ENCODE measurements at places on chromosomes 7 and 10.

DNA sequence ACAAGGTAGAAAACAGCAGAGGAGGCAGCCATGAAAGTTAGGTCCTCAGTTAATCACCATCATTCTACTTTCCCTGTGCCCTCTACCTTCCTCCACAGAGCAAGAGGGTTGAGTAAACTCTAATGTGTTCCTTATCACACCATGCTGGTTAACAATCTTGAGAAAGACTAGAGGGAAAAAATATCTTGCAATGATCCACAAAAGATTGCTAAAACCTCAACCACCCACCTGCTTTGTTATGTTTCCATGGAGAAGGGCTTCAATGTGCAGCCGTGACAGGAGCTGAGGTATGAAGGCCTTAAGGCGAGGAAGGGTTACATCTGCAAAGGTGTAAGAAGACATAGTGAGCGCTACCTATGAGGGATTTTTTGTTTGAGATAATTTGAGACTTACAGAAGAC, 103.9 kb downstream of the IDE start:
- DNase-seq = no peak

DNA sequence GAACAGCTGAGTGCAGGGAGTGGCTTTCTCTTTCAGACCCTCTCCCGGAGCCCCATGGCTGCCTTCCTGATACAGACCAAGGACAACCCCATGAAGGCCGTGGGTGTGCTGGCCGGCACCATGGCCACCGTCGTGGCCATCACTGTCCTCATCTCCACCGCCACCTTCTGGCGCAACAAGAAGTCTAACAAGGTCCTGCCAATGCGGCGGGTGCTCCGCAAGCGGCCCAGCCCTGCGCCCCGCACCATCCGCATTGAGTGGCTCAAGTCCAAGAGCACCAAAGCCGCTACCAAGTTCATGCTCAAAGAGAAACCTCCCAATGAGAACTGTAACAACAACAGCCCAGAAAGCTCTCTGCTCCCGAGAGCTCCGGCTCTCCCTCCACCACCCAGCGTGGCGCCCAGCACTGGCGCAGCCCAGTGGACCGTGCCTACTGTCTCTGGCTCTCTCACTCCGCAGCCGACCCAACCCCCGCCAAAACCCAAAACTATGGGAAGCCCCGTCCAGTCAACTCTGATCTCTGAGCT, 11.2 kb downstream of the LRIT2 start:
- DNase-seq = no peak

DNA sequence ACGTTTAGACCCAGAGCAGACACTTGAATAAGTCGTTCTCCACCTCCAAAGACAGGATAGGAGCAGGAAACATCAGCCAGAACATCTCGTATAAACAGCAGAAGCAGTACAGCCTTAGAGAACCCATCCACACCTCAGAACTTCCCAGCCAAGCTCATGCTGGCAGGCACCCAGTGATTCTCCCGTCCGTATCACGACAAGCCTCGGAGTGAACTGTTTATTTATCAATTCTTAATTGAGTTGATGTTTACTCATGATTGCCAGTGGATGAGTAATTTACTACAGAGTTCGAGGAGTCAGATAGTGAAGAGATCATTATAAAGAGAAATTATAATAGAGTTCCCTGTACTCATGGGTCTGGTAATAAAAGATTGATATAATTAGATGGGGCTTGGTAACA, 811.5 kb downstream of the LRMDA start:
- no peak for DNase-seq

DNA sequence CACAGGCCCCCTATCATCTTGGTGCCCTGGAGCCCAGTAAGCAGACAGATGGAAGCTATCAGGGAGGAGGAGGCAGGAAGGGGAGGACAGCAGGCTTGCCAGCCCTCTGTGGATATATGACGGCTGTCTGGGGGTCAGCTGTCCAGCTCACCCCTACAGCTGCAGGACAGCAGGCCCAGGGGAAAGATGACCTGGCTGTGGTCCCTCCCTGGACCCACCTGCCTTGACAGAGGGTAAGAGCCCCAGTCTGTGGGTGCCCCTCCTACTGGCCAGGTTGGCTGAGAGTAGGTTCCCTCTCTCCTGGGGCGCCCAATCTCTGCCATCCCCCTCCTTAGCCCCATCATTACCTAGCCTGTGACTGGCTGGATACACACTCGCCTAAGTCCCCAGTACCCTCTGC, 62.5 kb downstream of the C10orf143 start:
- no peak for DNase-seq

DNA sequence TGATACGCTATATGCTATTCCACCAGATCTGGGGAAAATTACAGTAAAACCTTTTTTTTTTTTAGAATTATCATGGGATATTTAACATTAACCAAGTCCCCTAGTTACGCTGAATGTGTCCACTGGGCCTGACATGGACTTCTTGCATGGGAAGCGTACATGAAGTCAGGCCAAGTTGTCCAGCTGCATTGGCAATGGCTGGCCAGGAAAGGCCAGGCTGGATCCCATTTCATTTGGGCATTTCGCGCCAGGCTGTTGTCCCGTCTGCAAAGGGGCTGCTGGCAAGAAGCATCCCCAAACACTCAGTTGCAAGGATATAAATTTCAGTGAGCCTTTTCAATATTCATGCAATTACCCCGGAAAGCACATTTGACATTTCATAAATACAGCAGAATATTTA, 933.3 kb downstream of the GRID1 start:
- DNase-seq = no peak

DNA sequence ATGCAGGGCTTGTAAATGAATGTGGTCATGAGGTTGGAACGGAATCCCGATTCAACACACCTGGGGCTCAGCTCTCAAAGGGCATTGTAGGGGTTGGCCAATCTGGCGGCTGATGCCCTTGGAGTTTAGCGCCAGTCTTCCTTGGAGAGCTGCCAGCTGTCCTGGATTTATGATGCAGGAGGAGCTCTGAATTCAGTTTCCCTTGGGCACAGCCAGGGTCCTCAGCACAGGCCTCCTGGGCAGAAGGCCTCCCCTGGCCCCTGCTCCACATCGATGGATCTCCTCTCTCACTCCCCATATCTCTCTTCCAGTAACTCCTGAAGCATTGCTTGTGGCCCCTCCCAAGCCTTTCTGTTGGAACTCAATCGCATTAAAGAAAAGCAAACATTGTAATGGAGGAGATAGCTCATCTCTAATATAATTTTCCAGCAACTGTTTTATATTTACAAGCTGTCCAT, 985 bp upstream of the CYTH3 start:
- no peak for DNase-seq

DNA sequence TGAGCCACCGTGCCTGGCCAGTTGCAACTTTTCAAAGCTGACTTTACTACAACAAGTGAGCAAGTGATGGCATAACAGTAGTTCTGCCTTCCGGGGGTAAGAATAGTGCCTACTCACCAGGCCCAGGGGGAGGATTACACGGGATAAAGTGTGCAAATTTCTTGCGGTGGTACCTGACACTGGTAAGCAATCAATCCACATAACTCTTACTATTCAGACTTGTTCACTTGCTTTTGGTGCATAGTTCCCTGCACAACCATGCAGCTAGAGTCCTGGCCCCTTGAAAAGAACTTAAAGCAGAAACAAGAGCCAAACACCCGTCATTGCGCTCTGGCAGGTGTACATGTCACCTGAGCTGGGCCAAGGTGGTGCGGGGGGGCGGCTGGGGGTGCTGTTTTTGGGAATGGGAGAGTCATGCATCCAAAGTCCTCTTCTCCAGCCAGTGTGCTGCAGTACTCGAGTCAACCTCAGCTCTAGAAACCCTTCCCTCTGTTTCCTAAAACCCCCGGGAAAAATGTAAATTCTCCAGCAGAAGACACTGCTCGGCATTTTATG, 5.4 kb upstream of the COBL start:
- DNase-seq = no peak

DNA sequence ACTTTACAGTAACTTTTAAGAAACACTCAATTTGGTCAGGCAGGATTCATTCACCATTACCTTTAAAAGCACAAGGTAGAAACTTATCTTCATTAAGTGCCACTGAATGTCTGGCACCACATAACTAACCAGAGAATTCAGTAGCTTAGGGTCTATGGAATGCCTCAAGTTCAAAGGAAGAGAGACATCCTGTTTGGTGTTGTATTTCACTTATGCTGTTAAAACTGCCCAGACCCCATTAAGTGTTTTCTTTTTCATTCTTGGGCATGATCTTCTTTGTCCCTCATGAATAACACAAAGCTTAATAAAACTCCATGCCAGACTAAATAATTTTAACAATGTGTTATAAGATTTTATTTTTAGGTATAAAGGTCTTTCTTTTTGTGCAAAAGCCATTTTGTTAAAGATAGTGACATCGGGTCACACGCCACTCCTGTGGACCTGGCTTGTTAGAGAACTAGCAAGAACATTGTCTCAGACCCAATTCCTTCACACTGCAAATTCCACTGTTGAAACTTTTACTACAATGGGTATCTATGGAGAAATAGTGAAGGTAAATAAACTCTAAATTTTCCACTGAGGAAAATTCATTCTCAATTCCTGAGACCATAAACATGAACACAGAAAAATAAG, 221.0 kb downstream of the TWIST1 start:
- DNase-seq = no peak

GRCh38 chr7:93011351-93012294, 106.2 kb downstream of the SAMD9 start:
- DNase-seq = no peak

GRCh38 chr10:93039721-93040120, 20.9 kb upstream of the CYP26C1 start:
- DNase-seq = no peak

- no peak for DNase-seq
Measured at GRCh38 chr10:8894148-8894547, 839.7 kb downstream of the GATA3 start.

DNA sequence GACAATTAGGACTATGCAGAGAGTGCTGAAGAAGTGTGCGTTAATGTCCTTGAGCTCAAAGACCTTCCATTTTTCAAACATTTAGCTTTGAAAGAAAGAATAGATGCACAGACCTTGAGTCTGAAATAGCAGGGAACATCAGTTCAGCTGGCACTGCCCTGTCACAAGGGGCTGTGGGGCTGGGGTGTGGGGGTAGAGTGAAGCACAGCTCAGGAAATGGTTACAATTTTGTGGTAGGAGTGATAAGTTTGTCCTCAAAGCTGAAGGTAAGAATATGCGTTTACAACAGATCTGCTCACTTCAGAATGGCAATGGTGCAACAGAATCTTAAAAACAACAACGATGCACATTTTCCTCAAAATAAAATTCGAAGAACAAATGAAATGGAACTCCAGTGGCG, 33.6 kb downstream of the SMKR1 start:
- no peak for DNase-seq

- peak; percentile 49 for DNase-seq
Measured at GRCh38 chr10:47384148-47384921, at the start of gene ZNF488. ZNF488 (minus strand) TSS chr10:47384293; CDS start chr10:47368829, 15,464 bp downstream.

DNA sequence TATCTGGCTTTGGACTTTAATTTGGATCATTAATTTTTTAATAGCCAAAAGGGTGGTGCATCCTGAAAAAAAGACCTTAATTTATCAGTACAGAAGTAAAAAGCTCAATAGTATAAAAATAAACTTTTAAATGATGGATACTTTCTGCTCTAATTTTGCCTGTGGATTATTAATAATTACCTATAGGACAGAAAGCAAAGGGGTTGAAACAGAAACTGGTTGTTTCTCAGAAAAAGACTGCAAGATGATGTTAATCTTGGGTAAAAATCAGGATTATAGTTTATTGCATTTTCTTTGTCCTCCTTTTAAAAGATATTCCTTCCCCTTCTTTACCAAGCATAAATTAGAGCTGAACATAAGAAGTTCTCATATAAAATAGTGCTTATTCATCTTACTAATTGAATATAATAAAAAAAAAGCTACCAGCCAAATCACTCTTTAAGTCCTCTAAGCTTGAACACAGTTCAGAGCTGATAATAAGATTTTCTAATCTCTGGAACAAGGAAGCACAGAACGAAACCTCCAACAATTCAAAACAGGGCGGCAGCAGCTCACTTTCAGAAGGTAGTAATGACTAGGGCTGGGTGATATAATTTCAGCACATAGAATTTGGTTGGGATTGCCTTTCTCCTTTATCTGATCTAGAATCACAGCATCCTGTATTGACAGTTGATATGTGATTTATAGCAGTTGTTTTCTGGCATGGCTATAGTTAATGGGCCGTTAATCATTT, 8.1 kb upstream of the GPR85 start:
- DNase-seq = no peak

GRCh38 chr7:41114131-41114530, 588.8 kb downstream of the INHBA start:
- DNase-seq = no peak

- no peak for DNase-seq
Measured at GRCh38 chr7:112515989-112516388, 35.2 kb downstream of the LSMEM1 start.

DNA sequence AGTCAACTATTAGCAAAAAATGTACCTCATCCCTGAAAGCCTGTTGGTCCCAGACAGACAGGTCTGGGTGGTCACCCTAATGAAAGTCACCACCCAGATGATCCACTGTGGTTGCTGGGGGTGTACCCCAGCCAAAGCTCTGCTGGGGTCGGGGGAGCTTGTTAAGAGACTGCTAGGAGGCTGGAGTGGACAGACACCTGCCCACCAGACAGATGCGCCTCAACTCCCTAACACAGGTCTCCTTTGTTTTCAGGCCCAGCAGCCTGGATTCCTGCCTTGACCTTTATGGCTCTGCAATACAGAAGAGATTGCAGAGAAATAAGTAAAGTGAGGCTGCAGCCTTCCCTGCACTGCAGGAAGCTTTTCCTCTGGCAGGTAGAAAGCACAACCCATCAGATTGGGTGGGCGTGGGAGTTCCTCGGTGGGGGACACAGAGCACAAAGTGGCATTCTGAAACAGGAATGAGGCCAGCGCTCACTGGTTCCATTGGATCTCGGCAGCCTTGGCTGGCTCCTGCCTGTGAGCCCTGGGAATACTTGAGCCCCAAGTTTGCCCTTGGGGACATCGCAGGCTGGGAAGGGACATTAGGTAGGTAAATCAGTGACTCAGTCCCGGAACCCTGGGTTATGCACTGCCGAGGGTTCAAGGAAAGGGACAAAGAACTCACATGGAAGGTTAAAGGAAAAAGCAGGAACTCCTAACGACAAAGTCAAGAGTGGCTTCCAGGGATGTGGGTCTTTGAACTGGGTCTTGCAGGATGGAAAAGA, 18.0 kb upstream of the ZNF488 start:
- no peak for DNase-seq

- no peak for DNase-seq
Measured at GRCh38 chr10:77636282-77636966, 1.2 kb downstream of the KCNMA1 start.

DNA sequence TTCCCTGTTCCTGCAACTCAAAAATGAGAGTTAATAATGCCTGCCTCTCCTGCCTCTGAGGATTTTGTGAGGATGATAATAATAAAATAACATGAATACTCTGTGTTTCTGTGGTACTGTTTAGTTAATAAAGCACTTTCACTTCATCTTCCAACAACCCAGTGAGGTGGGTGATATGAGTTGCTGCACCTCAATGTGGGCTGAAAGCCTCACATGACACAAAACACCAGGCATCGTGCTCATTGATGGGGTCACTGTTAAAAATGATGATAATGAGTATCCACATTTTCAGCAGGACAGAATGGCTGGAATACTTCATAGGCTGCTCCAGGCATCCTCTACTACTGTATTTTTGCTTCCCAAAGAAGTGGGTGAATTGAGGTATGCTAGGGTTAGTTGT, 222.8 kb upstream of the NRP1 start:
- no peak for DNase-seq
